ENCODE measurements at places on chromosomes 3 and 15.
A peak's percentile ranks its signal among the peaks of the same experiment; 100 is the strongest.

- no peak for DNase-seq
Observed at GRCh38 chr3:169298247-169298992, 365.1 kb downstream of the MECOM start.

- no peak for DNase-seq
Observed at GRCh38 chr15:58286523-58286922, 145.3 kb upstream of the LIPC start.

GRCh38 chr3:52226229-52226817 lies 878 bp upstream of the TLR9 start:
- DNase-seq = peak; percentile 62

DNA sequence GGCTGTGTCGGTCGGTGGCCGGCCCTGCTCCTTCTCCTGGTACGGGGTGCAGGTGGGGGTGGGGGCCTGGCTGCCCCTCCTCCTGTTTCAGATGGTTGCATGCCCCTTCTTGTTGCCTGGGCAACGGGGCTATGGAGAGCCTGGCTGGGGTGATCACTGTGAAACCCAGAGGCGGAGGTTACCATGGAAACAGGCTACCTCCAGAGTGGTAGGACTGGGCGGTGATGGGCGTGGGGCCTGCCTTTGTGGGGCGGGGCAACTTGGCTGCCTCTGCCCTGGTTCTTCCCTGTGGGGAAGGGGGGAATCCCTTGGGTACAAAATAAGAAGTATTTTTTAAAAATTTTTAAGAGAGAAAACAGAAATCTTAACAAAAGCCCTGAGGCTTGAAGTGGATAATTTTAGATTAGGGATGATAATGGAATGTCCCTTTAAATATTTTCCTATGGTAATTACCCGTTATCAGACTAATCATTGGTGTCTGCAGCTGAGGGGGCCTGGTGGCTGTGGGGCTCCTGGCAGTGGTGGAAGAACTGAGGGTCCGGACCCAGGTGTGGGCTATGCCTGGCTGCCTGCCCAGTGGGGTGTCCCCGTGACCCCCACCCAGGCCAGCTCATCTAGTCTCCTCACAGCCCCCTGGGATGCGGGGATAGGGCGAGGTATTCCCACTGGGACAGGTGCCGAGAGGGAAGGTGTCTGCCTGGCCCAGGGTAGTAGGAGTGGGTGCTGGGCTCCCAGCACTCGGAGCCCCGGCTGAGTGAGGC lies 32.5 kb downstream of the PLXNA1 start:
- no peak for DNase-seq

DNA sequence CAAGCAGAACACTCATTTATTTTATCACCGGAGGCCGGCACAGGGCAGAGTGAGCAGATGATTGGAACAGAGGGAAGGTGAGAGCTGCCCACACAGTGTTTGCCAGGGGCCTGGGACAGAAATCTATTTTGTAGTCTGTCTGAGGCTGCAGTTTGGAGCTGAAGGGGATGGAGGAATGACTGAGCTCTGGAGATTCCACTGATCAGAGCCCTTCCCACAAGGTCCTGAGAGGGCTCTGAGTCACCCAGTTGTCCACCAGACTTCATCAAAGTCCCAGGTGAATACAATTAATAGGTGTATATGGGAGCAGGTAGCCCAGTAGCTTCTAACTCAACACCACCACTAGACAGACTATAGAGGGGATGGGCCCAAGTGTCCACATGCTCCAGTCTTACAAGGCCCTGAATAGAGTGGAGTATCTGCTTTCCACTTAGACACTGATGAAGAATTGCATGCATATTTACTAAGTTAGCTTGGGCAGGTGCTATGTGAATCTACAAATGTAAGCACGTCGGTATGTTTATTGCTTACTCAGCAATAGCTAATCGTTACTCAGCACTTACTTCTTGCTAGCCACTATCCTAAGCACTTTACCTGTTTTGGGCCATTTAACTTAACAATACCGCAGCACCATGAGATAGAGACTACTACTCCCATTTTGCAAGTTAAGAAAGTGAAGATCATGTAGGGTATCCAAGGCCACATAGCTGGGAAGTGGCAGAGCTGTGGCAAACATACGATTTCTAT lies 2.7 kb upstream of the STARD5 start:
- DNase-seq = no peak

DNA sequence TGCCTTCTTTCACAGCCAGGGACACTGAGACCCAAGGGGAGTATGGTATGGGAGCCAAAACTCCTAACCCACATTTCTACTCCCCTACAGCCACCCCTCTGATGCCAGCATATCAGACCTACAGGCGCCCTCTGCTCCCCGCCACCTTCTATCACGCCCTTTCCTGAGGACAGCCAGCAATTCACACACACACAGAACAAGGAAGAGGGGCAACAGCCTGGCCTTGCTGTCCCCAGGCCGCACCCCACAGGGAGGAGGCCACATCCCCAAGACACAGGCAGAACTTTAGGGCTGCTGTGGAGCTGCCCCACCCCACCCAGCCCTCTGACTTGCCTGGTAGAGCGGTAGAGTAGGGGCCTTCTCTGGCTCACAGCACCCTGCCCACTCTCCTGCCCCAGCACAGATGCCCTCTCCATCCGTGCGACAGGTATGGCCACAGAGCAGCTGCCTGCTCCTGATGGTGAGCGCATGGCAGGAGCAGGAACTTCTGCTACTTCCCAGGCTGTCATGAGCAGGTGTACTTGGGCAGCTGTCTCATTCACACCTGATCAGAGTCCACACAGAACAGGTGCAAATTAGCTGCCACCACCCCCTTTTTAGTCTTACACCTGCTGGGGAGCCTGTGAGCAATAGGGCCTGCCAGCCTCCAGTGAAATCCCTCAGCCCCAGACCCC lies 33.4 kb downstream of the CCDC33 start:
- DNase-seq = no peak

- DNase-seq = peak; percentile 43
Observed at GRCh38 chr3:149352556-149352955, 19.1 kb upstream of the TM4SF18 start.

DNA sequence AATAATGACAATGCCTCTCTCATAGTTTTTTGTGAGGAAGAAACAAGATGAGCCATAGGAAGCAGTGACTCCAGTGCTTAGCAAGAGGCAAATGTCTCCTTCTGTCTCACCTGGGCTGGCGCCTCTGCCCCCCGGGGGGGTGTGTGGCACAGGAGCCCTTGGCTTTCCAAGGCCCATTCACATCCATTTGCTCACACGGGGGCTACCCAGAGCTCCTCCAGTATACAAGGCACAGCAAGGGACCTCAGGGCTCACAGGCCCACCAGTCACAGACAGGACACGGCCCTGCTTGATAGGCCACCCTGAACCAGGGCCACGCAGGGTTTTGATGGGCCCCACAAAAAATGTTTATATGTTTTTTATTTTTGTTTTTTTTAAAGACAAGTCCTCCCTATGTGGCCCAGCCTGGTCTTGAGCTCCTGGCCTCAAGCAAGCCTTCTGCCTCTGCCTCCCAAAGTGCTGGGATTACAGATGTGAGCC lies 21.9 kb upstream of the EHD4 start:
- DNase-seq = no peak

GRCh38 chr15:64640146-64640871 lies 135.1 kb downstream of the RBPMS2 start:
- DNase-seq = no peak

- no peak for DNase-seq
Observed at GRCh38 chr15:41965441-41966413, 6.6 kb downstream of the EHD4 start.

DNA sequence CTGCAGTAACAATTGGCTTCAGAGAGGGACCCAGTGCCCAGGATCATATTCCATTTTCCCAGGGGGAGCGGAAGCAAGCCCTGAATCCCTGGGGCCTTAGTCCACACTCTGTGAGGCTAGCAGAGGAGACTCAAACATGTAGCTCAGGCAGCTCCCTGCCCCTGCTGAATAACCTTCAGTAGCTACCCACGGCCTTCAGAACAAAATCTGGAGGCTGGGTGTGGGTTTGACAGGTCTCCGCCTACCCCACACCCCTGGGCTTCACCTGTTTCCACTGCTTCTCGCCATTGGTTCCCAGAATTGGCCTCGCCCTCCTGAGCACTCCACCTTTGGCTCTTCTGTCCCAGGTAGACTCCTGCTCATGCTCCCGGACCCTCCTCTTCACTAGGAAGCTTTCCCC lies 93.6 kb upstream of the ATP2B2 start:
- no peak for DNase-seq

GRCh38 chr3:44055951-44056350 lies 185.7 kb upstream of the TOPAZ1 start:
- no peak for DNase-seq

GRCh38 chr3:188791311-188791710 lies 380.5 kb upstream of the TPRG1 start:
- DNase-seq = no peak

DNA sequence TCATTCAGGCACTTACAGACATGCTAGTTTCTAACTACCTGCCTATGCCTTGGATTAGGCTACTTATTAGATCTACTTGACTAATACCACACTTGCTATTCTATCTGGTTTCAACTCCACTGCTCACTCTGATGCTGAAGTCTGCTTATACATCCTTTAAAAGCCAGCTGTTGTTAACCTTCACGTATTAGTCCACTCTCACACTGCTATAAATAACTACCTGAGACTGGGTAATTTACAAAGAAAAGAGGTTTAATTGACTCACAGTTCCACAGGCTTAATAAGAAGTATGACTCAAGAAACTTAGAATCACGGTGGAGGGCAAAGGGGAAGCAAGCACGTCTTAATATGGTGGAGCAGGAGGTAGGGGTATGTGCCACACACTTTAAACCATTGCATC lies 47.7 kb upstream of the ANKRD28 start:
- DNase-seq = no peak

- DNase-seq = peak; percentile 51
Observed at GRCh38 chr3:33144433-33144832, 30.6 kb downstream of the CRTAP start.

GRCh38 chr3:11379238-11379823 lies 107.1 kb downstream of the ATG7 start:
- DNase-seq = no peak

DNA sequence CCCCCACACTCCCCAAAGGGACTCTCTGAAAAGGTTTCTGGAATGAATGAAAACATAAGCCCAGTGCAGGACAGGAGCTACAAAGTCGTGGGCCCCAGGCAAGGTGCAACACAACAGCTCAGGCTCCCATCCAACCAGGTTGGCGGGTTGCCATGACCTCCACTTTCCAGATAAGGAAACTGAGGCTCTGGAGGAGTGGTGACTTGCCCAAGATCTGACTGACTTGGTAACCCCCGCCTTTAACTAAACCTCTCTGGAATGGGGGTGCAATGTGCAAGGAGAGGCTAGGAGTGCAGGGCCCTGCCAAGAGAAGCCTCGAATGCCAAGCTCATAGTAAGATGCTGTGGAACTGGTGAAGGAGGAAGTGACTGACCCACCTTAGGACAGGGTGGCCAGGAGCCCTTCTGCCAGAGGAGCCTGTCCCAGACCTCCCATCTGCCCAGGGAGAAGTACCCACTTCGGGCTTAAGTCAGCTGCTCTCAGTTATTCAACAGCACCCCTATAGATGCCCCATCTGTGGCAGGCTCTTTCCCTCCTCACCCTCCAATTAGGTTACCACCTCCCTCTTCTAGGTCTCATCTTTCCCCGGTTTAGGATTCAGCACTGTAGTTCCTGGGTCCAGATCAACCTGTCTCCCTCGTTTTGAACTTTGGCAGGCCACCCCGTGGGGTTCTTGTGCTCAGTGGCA lies 553 bp upstream of the TNNC1 start:
- peak; percentile 45 for DNase-seq

DNA sequence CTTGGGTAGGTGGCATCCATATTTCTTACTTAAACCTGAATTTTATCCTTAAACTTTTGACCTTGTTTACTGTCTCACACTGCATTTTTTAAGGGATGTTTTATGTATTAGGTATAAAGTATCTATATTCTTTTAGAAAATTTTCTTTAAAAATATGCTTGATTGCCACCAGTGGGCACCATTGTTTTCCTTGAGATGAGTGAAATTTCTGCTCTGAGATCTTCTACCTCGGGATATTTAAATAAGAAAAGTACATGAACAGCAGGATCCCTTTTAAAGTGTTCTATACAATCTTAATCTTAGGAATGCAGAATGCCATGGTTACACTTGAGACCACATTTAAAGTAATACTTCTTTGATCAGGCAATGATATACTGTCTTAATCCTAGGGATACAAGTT lies 108.7 kb downstream of the SLMAP start:
- DNase-seq = no peak

GRCh38 chr15:51024735-51025453 lies 69.8 kb downstream of the TNFAIP8L3 start:
- DNase-seq = no peak
